PC-9 (cell line): ENCODE measurements at places on chromosomes 1 and 21. TPM values are rescaled to one million over a fixed set of nuclear protein-coding genes. Genes with fewer than 3 reads are reported as not detected.

- no peak for DNase-seq
These were observed 110.4 kb downstream of the PPIAL4G start for GRCh38 chr1:148372731-148373130.

DNA sequence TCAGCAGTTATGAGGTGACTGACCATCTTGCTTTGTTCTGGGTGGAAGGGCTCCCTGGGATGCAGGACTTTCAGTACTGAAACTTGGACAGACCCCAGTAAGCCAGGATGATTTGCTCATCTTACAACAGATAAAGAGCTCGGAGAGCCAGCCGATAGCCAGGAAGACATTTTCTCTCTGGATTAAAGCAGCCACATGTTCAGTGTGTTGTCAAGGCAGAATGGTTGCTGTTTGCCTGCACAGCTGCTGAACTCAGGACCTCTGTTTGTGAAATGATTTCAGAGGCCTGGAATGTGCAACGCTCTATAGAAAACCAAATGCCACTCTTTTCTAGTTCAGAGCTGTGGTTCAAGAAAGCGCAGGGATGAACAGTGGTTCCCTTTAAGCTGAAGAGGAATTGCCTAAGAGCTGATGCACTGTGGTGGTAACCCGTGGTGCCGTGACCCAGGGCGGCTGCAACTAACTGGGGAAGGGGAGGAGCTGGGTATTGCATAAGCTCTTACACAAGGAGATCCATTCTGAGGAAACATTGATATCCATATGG is 40.7 kb downstream of the CASQ2 start:
- peak; percentile 85 for DNase-seq

DNA sequence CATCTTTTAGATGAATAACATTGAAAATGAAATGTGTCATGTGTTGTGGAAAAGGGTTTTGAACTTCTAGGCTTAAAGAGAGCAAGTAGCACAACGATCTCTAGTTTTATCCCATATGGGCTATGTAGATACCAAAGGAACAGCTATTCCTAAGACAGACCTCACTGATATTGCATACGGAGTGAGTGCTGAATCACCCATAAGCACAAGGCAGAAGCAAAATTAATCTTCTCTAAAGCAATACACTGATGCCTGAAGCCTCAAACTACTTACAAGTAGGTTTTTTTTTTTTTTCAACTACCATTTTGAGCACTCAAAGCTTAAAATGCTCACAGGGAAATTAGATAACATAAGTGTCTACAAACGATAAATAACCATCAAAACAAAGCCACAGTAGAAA is 5.0 kb upstream of the KMO start:
- DNase-seq, result no peak

DNA sequence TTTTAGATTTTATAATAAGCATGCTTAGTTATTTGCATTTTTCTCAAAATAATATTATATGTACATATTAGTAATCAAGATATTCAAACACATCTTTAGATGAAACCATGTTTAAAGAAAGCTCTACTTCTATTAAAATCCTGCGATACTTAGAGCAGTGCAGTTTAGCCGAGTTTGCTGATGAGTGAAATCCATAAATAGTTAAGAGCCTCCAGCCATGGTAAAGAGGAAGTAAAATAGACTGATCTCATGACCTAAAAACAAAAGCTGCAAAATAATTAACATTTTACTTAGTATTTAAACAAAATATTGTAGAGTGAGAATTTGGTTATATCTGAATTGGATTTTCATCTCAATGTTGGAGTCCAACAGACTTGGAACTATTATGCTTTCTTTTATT is 147.4 kb upstream of the NRIP1 start:
- DNase-seq, result no peak

Gene CFHR4
- not detected in 2 replicates for total RNA-seq

- no peak for DNase-seq
These were observed 2.7 kb downstream of the SLAMF7 start for GRCh38 chr1:160741612-160742348.

- no peak for DNase-seq
These were observed 39.8 kb upstream of the C1orf53 start for GRCh38 chr1:197862671-197863070.

GRCh38 chr1:38680801-38681510 is 178.6 kb downstream of the RRAGC start:
- no peak for DNase-seq

GRCh38 chr1:212630158-212630900 is 21.8 kb downstream of the ATF3 start:
- peak; percentile 33 for DNase-seq

Gene ANGPTL7
- total RNA-seq, result not detected in 2 replicates

Gene SPRR2G
- total RNA-seq, result not detected in 2 replicates

Gene COL8A2
- 0.20 and 0.28 TPM in 2 replicates for total RNA-seq

DNA sequence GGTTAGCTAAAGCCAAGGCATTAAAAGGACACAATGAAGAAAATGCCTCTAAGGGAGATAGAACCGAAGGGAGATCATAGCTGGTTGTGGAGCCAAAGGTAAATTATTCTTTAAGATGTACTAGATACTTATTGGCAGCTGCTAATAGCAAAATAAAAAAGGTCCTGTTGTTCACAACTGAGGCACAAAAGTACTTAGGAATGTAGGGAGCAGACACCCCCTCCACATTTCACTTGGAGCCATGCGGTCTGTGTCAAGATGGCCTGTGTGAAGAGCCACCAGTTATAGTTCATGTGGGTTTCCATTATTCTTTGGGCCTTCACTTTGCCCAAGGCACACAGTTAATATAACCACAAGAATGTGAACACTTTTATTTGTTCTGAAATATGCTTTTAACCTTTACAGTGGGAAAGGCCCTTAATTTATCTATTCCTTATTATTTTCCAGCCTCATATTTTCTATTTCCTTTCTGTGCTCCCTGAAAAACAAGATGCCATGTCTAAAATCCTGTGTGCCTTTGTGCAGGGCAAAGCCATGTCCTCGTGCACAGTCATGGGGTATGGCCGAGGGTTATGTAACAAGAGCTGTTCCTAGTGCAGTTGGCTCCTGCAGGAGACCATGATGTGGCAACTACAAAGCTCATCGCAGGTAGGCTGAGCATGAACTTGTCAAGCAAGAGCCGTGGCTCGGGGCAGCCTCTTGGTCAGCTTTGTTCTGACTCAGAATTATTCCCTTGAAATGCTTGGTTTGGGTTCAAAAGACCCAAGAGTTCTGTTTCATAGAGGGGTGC is 16.2 kb upstream of the WDR26 start:
- no peak for DNase-seq

Gene MARCKSL1
- 91.5 and 117 TPM in 2 replicates for total RNA-seq

DNA sequence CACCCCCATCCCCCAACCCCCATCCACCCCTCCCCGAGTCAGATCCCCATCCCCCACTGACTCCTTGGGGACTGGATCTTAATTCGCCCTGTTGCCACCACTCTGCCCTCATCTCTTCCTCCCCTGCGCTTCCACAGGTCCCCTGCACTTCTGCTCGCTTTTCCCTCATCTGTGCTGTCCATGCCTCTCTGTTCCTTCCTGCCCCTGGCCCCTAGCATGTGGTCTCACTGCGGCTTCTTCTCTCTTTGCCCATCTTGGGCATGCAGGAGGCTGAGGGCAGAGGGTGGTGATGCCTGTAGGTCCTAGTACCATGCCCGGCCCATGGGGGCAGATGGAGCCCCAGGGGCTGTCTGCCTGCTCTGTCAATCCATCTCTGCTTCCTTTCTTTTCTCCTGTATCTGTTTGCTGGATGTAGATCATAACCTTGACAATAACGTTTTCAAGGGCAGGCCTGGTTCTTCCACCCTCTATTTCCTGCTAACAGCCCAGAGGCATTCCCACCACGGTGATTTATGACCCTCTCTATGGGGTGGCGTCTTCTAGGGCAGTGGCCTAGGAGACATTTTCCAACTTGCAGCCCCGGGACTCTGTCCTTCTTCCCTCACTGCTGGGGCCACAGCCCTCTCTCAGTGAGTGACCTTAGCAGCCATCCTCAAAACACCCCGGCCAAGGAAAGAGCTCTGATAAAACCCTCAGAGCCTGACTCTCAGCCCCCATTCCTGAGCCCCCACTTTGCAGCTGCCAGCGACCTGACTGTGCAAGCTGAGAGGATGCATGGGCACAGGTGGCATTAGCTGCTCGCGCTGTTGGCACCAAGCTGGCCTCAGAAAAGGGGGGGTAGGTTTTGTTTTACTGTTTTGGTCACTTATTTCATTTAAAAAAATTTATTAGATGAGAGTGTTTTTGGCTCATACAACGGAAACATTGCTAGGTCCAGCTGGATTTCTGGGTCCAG is 33.9 kb downstream of the TMEM51 start:
- no peak for DNase-seq

Gene FABP3
- not detected in 2 replicates for total RNA-seq

- no peak for DNase-seq
These were observed 162.1 kb downstream of the GRIK3 start for GRCh38 chr1:36872126-36872754.

- DNase-seq, result no peak
These were observed 158.5 kb downstream of the KCNJ6 start for GRCh38 chr21:37757606-37758376.

- DNase-seq, result peak; percentile 44
These were observed 13.0 kb downstream of the RCC1 start for GRCh38 chr1:28518745-28519341.

Gene SAMD13
- 0.90 and 2.5 TPM in 2 replicates for total RNA-seq

DNA sequence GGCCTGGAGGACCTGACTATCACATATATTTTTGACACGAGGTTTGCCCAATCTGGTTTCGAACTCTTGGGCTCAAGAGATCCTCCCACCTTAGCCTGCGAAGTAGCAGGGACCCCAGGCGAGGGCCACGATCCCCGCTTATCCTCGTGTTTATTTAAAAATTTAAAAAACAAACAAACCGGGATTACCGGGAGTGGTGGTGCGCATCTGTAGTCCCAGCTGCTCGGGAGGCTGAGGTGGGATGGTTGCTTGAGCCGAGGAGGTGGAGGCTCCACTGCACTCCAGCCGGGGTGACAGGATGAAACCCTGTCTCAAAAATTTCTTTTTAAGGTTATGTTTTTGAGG is 452 bp upstream of the EXOSC10 start:
- DNase-seq, result no peak

GRCh38 chr1:152086760-152087159 is 2.1 kb downstream of the TCHHL1 start:
- no peak for DNase-seq

GRCh38 chr21:42566524-42567213 is 53.0 kb downstream of the SLC37A1 start:
- DNase-seq, result no peak

DNA sequence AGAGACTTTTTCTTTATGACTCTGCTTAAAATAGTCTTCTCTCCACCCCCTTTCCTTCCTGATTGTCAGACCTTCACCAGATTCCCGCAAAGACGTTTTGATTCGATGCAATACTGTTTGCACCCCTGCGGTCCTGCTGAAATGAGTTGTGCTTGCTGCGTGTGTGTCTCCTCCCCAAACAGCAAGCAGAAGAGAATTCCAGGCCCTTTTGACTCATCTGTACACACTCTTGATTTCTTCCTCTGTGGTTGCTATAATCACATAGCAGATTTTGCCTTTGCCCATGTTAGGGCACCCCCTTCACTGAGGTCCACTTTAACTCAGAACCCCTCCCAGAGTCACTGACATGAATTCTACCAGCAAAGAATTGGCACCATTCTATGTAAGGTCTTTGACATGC is 136.5 kb downstream of the ZZZ3 start:
- no peak for DNase-seq

DNA sequence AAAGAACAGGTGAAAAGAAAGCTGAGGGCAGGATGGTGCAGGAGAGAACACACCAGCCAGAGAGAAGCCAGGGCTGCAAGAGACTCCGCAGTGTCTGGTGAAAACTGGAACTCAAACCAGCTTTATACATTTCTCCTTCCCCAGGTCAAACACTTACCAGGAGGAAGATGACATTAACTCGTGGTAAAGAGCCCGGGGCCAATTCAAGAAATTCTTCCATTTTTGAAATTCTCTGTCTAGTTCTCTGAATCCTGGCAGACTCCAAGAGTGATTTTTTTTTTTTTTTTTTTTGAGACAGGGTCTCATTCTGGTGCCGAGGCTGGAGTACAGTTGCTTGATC is 25.8 kb upstream of the SIPA1L2 start:
- DNase-seq, result no peak

Gene ST6GALNAC5
- total RNA-seq, result 0.24 and 0.85 TPM in 2 replicates

DNA sequence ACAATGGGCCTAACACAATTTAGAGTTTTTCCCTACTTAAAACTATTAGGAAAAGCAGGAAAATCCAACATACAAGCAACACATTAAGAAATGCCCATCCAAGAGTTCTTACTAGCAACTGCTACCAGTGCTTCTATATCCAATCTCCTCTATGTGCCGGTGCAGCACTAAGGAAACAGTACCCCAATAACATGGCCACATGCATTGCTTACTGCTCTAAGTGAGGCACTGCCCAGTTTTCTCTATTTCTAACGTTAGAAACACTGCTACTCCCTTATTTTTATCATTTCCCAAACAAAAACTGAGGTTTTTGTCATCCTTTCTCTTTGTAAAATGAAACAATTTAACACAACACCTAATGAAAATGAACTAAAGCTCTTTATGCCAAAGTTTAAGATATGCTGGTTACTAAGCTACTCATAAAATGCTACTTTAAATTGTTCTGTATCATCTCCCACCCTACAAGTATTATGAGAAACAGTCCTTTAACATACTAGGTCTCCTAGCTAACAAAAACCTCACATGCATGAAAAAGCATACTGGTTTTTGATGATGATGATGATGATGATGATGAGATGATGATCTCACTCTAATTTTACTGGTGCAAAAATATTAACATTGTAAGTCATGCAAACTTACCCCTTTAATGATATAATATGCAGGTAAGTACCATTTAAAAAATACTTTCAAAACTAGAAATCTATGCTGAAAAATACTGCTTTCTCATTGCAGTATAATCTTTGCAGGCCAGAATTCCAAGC is 90.7 kb upstream of the TTC39A start:
- DNase-seq, result no peak

DNA sequence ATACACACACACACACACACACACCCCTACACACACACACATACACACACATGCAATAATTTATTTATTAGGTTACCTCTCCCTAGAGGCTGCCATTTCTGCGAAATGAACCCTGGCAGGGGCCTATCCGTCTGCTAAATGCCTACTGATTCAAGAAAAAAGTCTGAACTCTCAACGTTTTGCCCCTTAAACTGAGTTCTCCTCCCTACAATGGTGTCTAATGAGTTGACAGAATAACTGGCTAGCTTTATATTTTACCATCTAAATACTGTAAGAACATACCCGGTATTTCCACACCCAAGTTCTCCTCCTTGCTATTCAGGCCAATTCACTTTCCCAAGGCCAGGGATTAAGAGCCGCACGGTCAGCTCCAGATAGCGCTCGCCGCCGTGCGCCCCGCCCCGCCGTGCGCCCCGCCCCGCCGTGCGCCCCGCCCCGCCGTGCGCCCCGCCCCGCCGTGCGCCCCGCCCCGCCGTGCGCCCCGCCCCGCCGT is 339 bp upstream of the RNPC3 start:
- DNase-seq, result no peak

Gene TCHHL1
- total RNA-seq, result not detected in 2 replicates

- DNase-seq, result no peak
These were observed 126.1 kb downstream of the PSMG1 start for GRCh38 chr21:39057121-39057520.

Gene LAD1
- 54.7 and 61.6 TPM in 2 replicates for total RNA-seq

Gene VHLL
- not detected in 2 replicates for total RNA-seq

Gene HPCAL4
- 0.07 TPM in 1 of 2 replicates, not detected in the other for total RNA-seq

Gene REG4
- not detected in 2 replicates for total RNA-seq
